SK-N-SH (cell line): ENCODE measurements at places on chromosomes 3 and 15.

- no peak for DNase-seq
Measured at GRCh38 chr3:135641761-135642160, 323.8 kb upstream of the PPP2R3A start.

- no peak for DNase-seq
Measured at GRCh38 chr15:44718180-44718926, 7.0 kb downstream of the B2M start.

DNA sequence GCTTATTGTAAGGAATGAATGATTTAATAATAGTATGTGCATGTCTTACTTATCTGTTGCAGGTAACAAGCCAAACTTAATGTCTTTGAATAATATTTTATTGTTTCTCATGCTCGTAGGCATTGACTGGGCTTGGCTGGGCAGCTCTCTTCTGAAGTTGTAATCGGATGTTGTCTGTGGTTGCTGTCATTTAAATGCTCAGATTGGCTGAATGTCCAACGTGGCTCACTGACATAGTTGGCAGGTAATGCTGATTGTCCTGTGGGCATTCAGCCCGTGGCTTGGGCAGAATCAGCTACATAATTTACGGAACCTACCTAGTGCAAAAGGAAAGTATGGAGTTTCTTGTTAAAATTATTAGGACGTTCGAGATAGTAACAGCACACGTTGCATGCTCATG lies 297.4 kb upstream of the GBE1 start:
- no peak for DNase-seq

DNA sequence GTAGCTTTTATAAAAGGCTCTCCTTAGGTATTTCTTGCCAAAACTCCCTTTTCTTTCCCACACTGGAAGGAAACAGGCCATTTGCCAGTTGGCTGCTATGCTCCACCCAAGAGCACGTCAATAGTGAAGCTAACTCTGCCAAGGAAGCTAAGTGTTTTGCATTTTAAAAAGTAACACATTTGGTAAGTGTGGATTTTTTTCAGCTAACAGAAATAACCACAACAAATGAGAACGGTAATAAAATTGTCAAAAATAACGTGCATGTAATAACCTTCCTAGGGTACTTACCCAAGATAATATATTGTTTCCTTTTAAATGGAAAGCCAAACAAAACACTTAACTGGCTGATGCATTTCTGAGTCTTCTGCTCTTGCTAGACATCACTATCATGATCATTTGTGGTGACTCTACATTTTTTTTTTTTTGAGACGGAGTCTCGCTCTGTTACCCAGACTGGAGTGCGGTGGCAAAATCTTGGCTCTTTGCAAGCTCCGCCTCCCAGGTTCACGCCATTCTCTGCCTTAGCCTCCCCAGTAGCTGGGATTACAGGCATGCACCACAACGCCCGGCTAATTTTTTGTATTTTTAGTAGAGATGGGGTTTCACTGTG lies 4.6 kb downstream of the DPP8 start:
- DNase-seq: no peak

GRCh38 chr15:40072216-40072990 lies 33.4 kb upstream of the SRP14 start:
- DNase-seq: no peak
